MG63 (cell line): ENCODE measurements at places on chromosomes 16 and 17.
A peak's percentile ranks its signal among the peaks of the same experiment; 100 is the strongest.

DNA sequence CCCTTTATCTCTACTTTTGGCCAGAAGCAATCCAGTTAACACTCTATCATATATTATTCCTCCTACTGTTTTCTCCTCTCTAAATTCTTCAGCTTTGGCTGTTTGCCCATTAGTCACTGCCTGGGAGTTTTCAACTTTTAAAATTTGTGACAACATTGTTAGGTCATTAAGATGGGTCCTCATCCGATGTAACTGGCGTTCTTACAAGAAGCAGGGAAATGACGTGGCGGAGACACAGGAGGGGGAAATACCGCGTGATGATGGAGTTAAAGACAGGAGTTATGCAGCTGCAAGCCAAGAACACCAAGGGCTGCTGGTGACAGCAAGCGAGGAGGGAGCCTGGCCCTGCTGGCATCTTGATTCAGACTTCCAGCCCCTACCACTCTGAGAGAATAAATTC lies 34.8 kb upstream of the CPHXL start:
- DNase-seq: no peak

- DNase-seq: no peak
Observed at GRCh38 chr17:59432657-59433056, 101.2 kb downstream of the YPEL2 start.

- DNase-seq: no peak
Observed at GRCh38 chr16:89024546-89025060, 47.6 kb upstream of the CBFA2T3 start.

- no peak for DNase-seq
Observed at GRCh38 chr16:29030086-29030840, 45.4 kb downstream of the LAT start.

- peak; percentile 95 for DNase-seq
Observed at GRCh38 chr17:2396568-2397246, 4.2 kb downstream of the MNT start.

DNA sequence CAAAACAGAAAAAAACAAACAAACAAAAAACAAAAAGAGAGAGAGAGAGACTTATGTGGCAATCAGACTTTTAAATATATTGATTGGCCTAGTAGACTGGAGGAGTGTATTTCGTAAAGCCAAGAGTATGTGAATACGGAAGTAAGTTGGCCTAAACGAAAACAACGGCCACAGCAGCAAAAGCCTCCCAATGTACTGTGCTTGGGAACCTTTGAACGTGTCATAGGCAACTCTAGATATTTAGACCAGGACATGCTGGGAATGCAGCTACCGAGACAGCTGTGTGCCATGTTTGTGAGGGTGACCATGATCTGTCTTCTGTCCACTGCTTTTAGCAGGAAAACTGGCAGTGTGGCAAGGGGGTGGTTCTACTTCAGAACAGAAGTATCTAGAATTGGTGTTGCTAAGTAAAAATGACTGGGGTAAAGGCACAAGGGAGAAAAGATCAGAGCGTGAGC lies 7.4 kb downstream of the MAF start:
- DNase-seq: no peak

GRCh38 chr16:30137897-30138296 lies 14.9 kb upstream of the MAPK3 start:
- no peak for DNase-seq

DNA sequence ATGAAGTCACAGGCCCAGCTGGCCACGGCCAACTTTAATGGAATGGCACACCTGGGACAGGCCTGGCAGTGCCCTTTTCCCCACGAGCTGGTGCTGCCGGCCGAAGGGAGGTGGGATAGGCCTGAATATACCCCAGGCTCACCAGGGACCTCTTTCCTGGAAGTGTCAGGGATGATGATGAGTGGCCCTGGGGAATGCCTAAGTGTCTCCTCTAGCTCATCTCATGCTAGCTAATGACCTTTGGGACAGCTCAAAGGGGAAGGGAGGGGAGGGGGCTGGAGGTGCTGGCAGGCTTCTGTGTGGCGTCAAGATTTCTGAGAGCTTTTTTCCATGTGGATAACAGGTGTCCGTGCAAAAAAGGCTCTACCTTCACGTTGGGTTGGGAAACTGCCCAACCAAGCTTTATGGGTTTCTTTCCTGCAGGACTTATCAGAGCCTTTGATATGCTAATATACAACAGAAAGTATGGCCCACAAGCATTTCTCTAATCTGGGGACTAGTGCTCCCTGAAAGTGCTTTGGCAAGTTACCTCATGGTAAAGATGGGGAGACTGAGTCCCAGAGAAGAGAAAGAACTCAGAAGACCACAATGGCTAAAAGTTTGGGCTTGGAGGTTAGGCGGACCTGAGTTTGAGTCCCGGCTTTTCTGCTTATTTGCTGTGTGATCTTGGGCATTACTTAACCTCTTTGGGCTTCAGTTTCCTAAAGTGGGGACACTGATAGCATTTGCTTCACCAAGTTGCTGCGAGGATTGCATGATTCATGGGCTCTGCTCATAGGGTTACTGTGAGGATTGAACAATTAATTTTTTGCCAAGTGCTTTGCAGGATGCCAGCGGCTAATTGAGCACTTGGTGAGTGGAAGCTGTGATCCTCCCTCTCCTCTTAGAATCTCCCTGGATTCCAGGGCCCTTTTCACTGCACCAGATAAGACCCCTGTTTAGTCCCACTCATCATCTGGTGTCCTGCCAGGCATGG lies 14.0 kb downstream of the ADGRG1 start:
- no peak for DNase-seq

- no peak for DNase-seq
Observed at GRCh38 chr16:86733546-86734254, 155.4 kb downstream of the FOXL1 start.

GRCh38 chr16:57679767-57680482 lies 11.8 kb downstream of the ADGRG3 start:
- no peak for DNase-seq

- peak; percentile 25 for DNase-seq
Observed at GRCh38 chr16:69311533-69312387, 610 bp downstream of the VPS4A start.
